ENCODE measurements at places on chromosomes 5 and 9.
A peak's percentile ranks its signal among the peaks of the same experiment; 100 is the strongest.

GRCh38 chr5:82975396-82975795 lies 101.8 kb downstream of the TMEM167A start:
- DNase-seq, result no peak

GRCh38 chr5:158014372-158014771 lies 155.4 kb upstream of the CLINT1 start:
- DNase-seq, result no peak

GRCh38 chr5:136133222-136133921 lies 727 bp downstream of the SMAD5 start:
- DNase-seq, result peak; percentile 65

- DNase-seq, result peak; percentile 99
Observed at GRCh38 chr9:87713278-87713987, 12.5 kb upstream of the CTSL start.

- no peak for DNase-seq
Observed at GRCh38 chr5:158521995-158522394, 577.7 kb downstream of the EBF1 start.

- peak; percentile 91 for DNase-seq
Observed at GRCh38 chr5:71887680-71888079, 168.6 kb downstream of the CARTPT start.

Data from EH (cell line).